ENCODE measurements at places on chromosomes 7 and 10. TPM values are rescaled to one million over a fixed set of nuclear protein-coding genes. Genes with fewer than 3 reads are reported as not detected.

The NOLC1 gene
- 37.8 TPM for total RNA-seq

The KCNH2 gene
- 49.4 TPM for total RNA-seq

The H2BK1 gene
- total RNA-seq = not detected

The AOAH gene
- 17.0 TPM for total RNA-seq

The PDZD7 gene
- 5.3 TPM for total RNA-seq

The RARRES2 gene
- total RNA-seq = 143 TPM
